ENCODE measurements at places on chromosomes 4 and X.
A peak's percentile ranks its signal among the peaks of the same experiment; 100 is the strongest.

DNA sequence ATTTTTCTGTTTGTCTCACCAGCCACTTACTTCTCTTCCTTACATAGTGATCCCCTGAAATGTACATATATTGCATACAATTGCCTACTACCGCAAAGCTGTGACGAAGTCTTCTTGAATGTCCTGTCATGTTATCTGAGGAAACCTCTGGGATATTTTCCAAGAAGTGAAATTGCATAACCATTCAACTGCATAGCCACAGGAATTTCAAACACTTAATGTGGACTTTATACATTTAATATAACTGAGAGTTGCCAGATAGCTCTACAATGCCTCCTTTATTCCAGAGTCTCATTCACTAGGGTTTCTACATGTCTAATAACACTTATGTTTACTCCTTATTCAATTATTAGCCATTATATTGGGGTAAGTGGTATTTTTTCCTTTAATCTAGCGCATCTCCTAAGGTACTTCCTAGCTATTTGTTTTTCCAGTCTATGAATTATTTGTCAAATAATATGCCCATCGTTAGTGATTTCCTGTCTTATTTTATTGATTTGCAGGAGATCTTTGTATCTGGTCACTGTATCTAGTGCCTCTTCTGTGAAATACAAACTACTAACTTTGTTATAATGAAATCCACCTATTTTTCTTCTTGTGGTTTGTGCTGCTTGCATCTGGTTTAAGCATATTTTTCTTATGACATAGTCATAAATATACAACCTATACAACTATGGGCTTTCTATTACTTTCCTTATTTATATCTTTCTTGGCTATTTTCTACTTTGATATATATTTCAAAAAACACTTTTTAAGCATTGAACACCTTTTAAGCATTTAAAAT lies 69.2 kb upstream of the GRID2 start:
- no peaks in the 10 kb centered on the region for H3K36me3 ChIP-seq
- no peak for DNase-seq
- no peak overlapping the region for H3K4me3 ChIP-seq
- no peaks in the 10 kb centered on the region for H3K4me1 ChIP-seq
- H3K27ac ChIP-seq, result no peak overlapping the region

GRCh38 chr4:120855307-120856001 lies 67.1 kb downstream of the PRDM5 start:
- no peak overlapping the region for H3K27ac ChIP-seq
- no peaks in the 10 kb centered on the region for H3K27me3 ChIP-seq
- DNase-seq, result no peak
- H3K36me3 ChIP-seq, result no peaks in the 10 kb centered on the region
- H3K4me3 ChIP-seq, result no peak overlapping the region

GRCh38 chr4:93918856-93919255 lies 90.3 kb downstream of the ATOH1 start:
- DNase-seq, result peak; percentile 15
- H3K27me3 ChIP-seq, result no peaks in the 10 kb centered on the region
- no peaks in the 10 kb centered on the region for H3K36me3 ChIP-seq
- H3K27ac ChIP-seq, result no peak overlapping the region
- no peaks in the 10 kb centered on the region for H3K4me1 ChIP-seq

- no peak overlapping the region for H3K4me3 ChIP-seq
- H3K4me1 ChIP-seq, result peaks cover 4% of the 10 kb centered on the region
- peaks cover 97% of the 10 kb centered on the region for H3K27me3 ChIP-seq
- DNase-seq, result no peak
- no peaks in the 10 kb centered on the region for H3K36me3 ChIP-seq
- no peak overlapping the region for H3K27ac ChIP-seq
Observed at GRCh38 chr4:84483688-84484087, 15.4 kb downstream of the NKX6-1 start.

GRCh38 chrX:96440941-96441340 lies 243.7 kb upstream of the DIAPH2 start:
- H3K27me3 ChIP-seq, result no peaks in the 10 kb centered on the region
- H3K4me1 ChIP-seq, result no peaks in the 10 kb centered on the region
- no peak overlapping the region for H3K4me3 ChIP-seq
- H3K27ac ChIP-seq, result no peak overlapping the region
- DNase-seq, result no peak
- no peaks in the 10 kb centered on the region for H3K36me3 ChIP-seq

DNA sequence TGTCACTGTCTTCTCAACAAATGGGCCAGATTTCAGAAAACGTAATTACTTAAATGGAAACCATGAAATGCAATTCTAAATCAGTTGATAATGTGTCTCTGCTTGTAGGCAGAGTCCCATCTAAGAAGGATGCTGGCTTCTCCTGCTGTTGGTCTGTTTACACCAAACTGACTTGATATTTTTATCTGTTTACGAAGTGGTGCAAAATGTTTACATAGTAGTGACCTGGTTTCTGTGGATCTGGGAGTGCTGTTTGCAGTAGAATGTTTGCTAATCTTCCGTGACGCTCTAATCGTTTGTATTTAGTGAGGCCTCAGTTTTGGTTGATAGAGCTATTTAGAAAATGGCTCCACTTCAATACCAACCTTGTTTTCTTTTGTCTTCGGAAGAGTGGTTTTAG lies 213.5 kb downstream of the VEGFC start:
- H3K27me3 ChIP-seq, result no peaks in the 10 kb centered on the region
- H3K27ac ChIP-seq, result no peak overlapping the region
- H3K36me3 ChIP-seq, result no peaks in the 10 kb centered on the region
- no peak for DNase-seq

DNA sequence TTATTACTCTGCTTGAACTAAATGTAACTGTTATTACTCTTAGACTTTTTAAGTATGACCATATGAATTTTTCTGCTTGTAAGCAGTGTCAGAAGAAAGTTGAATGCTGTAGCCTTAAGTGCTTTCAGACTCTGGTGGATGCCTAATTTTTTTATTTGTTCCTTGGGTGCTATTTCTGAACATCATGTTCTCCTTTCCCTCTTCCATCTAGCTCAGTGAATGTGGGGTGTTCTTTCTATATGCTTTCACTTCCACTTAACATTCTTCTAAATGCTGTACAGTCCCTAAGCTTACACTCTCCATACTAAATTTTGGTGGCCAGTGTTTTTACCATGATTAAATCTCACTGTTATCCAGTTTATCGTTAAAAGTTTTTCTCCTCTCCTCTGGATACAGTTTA lies 3.6 kb downstream of the DCK start:
- no peak for DNase-seq
